Activated CD8-positive, alpha-beta memory T cell treated with anti-CD3 and anti-CD28 coated beads for 48 hours (primary cell): ENCODE measurements at places on chromosomes 4 and X.

GRCh38 chrX:130100180-130100579 lies 10.1 kb downstream of the ELF4 start:
- no peak for DNase-seq

DNA sequence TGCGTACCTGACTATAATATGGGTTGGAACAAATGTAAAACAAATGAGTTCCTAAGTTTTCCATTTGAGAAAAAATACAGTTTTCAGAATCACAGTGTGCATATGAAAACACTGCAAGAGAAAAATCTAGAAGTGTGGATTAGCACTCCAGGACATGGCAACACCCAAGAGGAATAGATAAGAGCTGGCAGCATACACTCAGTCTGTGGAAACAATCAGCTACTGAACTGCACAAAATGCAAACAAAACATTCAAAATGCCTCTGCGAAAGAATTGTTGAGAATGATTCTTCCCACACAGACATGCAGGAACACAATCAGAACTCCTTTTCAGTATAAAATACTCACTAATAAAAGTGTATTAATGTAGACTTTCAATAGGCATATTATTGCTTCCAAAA lies 39.9 kb downstream of the ATP8A1 start:
- no peak for DNase-seq

GRCh38 chrX:6748595-6748994 lies 213.7 kb upstream of the VCX3A start:
- no peak for DNase-seq

DNA sequence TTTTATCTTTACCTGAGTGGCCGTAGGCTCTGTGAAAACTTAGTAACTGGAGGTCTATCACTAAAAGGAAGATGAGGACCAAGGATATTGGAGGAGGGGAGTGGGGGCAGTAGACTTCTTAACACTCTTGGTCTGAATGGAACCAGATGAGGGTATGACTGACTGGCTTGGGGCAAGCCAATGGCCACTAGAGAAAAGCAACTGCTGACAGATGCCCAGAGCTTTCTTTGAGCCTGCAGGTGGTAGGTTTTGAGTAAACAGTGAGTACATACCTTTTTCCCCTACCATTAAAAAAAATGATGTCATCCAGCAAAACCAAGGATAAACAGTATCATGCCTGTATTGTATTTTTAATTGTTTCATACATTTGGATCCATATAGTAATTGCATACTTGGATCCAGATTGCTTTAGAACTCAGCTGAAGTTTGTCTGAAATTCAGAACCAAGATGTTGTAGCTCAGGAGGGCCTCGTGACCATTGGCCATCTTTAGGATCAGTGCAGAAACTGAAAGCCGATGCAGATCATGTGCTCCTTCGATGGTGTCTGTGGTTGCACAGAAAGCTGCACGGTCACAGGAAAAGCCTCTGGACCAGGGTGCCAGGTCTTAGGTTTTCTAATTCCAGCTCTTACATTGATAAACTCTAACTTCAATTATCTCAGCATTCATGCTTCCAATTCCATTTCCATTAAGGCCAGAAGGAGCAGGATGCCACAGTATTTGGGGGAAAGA lies 131.0 kb downstream of the PDGFRA start:
- no peak for DNase-seq

GRCh38 chr4:113409181-113409580 lies 352.4 kb downstream of the CAMK2D start:
- no peak for DNase-seq

DNA sequence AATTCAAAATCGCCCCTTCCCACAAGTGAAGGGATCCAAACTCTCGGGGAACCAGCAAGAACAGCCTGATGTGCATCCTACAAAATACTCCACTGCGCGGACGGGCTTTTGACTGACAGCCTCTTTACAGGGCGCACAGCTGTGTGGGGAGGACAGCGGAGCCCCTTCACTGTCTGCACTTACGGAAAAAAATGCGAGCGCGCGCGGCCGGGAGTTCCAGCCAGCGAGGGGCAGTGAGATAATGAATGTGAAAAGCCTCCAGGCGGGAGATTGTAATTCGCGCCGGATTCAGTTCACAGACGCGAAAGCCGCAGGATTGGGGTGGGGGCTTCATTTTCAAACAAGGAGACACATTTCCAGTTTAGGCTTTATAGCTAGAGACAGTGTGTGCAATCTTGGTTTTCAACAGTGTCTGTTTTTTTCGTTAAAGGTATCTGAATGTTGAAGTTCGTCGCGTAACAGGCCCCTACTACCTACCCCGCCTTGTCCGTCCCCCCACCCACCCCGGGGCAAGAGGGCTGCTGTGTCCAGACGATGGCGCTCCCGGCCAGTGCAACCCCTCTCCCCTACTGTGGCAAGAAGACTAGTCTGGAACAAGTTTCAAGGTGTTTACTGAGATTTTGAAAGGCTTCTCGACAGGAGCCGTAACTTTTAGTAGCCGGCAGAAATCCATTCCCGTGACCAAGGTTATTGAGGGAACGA lies 1.7 kb upstream of the GPR50 start:
- DNase-seq: no peak

DNA sequence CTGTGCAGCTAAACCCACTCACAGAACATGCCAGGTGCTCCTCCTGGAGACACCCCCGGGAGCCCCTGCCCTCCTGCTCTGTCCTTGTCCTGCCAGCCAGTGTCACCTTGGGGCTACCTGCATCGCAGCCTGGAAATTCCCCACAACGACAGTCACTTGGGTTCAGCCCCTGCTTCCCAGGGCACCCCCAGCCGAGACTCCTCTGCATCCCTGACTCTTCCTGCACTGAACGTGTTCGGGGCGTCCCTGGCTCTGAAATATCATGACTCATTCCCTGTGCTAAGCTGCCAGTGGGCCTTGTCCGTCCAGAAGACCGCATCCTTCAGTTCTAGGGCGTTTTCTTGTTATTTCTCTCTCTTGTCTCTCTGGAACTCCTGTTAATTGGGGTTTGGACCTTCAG lies 5.8 kb downstream of the CFAP99 start:
- DNase-seq: no peak

GRCh38 chr4:125131891-125132680 lies 182.7 kb upstream of the FAT4 start:
- no peak for DNase-seq

- DNase-seq: no peak
Measured at GRCh38 chr4:170581322-170581721, 491.6 kb upstream of the AADAT start.

GRCh38 chr4:152965611-152966010 lies 29.5 kb downstream of the FHDC1 start:
- no peak for DNase-seq

DNA sequence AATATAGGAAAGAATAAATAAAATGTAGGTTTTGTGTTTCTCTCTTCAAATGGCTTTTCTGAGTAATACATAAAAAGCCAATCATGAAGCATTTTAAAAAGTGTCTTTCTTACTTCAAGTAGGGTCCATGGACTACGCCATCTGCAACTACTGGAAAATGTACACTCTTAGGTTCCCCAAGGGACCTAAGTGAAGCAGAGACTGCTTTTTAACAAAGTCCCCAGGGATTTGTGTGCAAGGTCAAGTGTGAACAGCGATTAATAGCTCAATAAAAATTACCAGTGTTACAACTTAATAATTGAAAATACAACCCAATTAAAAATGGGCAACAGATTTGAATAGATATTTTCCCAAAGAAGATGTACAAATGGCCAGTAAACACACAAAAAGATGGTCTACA lies 84.9 kb downstream of the ARHGAP6 start:
- DNase-seq: no peak

DNA sequence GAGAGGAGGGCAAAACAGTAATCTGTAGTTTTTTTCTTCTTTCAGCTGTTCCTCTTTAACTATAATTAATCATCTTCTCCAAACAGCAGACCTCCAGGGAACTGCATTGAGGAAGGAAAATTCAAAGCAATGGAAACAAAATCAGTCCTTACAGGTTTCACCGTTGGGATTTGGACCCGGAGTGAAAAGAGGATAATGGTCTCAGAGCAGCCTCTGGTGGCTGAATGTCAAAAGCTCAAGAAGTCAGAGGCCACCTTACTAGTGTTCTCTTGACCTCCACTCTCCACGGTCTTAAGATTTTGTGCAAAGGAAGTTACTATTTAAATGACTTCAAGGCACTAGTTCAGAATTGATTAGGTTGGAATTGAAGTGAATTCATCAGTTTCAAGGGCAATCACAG lies 16.0 kb upstream of the MID1 start:
- no peak for DNase-seq

DNA sequence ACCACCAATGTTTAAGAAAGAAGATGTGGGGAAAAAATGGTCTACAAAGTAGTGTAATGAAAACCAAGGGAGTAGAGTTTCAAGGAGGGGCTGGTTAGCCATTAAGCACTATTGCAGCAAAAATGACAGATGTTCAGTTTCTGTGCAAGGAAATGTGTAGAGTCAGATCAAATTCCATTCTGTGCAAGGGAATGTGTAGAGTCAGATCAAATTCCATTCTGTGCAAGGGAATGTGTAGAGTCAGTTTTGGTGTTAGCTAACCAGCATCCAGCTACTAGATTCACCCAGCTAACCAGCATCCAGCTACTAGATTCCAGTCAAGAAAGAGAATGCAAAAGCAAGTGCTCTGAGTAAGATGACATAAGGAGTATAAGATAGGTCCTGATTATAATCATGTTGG lies 208.8 kb downstream of the COX18 start:
- DNase-seq: no peak

DNA sequence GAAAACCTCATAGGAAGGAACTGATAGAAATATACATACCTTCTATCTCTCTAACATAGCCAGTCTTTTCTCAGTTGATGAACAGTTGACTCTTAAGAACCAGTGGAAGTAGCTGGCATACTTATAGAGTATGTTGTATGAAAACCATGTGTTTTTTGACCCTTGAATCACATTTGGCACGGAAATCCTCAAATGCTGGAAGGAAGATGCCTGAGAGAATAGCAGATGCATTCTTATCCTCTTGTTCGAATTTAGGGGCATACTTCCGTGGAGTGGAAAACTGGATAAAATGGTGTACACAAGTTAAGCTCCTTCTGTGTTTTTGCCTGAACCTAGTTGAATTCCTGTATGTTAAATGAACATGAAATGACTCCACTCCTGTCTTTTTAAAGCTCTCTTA lies 145.5 kb downstream of the PCDH7 start:
- DNase-seq: no peak

DNA sequence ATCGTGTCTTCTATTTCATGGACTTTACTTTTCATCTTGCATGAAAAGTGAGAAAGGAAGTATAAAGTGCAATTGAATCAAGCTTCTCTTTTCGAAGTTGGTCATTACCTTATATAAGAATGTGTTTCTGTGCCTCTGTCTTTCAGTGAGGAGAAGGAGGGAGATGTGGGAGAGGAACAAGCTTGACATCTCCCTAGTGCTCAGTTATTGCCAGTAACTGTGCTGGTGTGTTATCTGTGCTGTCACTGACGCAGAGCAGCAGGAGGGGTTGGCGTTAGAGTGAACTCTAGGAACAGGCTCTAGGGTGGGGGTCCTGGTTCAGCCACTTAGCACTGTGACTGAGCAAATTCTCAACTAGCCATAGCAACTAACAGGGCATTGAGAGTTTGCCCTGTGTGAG lies 34.0 kb upstream of the TBC1D9 start:
- DNase-seq: no peak

DNA sequence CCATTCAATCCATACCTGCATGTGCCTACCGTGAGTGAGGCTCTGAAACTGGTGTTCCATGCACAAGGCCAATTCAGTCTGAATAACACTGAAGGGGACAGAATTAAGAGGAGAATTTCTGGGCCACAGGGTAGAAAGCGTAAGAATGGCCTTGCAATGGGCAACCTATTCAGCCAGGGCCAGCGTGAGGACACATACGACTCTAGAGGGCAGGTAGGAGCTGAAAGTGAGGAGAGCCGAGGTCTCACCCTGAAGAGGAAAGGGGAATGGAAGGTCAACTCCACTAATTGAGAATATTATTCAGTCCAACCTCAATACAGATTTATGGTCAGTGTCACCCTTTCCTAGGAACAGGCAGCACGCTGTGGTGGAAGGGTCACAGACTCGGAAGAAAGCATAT lies 202.2 kb downstream of the TRIML1 start:
- DNase-seq: no peak

DNA sequence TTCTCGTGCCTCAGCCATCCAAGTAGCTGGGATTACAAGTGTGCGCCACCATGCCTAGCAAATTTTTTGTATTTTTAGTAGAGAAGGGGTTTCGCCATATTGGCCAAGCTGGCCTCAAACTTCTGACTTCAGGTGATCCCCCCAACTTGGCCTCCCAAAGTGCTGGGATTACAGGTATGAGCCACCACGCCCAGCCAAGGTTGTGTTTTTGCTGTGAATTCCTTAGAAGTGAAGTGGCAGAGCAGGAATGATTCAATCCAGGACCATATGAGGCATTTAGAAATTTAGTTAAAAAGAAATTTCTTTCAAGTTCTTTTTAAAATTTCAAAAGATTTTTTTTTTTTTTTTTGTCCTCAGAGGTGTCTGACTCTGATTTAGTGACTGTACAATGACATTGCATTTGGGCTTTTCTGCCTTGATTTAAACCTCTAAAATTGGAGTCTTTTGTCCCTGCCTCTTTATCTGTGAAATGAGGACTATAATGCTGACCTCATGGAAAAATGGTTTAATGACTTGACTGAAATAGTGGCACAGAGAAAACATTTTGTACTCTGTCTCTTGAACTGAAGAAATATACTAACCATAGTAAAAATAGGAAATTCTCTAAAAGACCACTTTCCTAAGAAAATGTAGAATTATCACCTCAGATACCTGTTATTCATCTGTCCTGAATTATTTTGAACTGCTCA lies 59.9 kb downstream of the CXCL13 start:
- no peak for DNase-seq

DNA sequence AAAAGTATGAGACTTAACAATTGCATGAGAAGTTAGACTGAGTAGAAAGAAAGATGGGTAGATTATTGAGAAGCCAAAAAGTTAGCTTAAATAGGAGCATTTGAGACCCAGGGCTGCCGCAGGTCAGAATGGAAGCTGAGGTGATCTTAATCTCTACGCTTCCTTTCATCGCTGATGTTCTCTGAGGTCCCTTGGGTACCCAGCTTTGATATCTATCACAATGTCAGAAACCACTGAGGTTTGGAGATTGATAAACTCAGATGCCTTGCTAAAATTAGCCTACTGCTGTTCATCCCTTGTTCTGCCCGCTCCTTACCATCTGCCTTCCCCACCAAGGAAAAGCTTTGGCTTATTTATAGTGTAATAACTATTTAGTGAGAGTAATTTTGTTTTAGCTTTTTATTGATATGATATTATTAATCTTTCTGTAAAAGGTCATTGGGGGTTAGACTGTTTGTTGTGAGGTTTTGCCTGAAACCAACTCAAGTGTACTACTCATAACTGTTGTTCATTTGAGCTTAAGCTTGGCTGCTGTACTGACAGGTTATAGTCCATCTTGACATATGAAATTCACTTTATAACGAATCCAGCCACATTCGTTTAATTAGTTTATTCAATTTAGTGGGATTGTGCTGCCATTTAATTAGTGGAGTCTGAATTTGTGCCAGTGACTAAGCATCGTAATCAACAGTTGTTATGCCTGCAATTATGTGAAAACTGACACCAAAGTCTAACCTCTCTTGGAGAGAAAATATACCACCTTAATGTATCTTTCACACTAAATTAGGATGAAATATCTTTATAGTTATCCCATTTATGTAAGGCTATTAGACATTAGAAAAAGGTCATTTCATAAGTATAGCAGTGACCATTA lies 15.1 kb downstream of the MCUB start:
- no peak for DNase-seq

- no peak for DNase-seq
Measured at GRCh38 chr4:36024901-36025660, 219.2 kb downstream of the ARAP2 start.
